ENCODE measurements at places on chromosomes 1 and 21.
A peak's percentile ranks its signal among the peaks of the same experiment; 100 is the strongest.

- DNase-seq = no peak
Observed at GRCh38 chr1:198084241-198084908, 72.4 kb upstream of the NEK7 start.

GRCh38 chr1:151512326-151512725, 1.1 kb downstream of the CGN start:
- no peak for DNase-seq

DNA sequence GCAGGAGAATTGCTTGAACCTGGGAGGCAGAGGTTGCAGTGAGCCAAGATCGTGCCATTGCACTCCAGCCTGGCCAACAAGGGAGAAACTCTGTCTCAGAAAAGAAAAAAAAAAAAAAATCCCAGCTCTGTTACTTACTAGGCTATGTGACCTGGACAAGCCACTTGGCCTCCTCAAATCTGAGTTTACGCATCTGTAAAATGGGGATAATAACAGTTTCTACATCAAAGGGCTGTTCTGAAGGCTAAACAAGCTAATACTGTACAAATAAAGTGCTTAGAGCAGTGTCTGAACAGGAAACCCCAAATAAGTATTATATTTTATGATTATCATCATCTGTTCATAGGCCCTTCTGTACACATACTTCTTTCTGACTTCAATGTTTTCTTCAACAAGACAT, 13.6 kb downstream of the F11R start:
- no peak for DNase-seq

DNA sequence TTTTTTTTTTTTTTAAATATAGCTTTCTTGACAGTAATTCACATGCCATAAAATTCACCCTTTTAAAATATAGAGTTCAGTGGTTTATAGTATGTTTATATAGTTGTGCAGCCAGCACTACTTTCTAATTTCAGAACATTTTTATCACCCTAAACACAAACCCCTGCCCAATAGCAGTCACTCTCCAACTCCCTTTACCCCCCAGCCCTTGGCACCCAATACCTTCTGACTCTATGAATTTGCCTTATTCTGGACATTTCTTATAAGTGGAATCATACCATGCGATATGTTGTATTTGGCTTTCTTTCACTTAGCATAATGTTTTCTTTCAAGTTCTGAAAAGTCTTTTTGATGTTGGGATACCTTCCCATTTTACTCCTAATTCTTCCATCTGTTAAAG, 42.5 kb upstream of the NEXN start:
- no peak for DNase-seq

DNA sequence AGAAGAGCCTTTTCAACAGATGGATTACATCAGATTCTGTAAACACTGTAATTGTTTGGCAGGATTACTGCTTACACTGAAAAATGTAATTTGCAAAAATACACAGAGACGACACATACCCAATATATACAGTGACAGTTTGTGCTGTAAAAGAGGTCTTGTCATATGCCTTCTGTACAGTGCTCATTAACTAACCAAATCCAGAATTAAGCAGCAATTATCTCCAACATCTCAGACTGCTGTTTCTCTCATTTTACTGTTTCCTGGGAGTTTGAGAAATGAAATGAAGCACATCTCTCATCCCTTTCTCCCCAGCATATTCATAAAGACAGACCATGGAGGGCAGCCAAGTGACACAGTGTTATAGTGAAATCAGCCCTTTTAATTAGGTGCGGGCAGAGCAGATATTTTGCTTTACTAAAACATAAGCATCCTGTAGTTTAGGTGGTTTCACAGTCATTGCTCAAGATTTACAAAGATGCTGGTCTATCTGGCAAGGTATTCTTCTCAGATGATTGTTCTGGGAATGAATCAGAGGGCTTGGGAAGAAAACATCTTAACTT, 618.4 kb upstream of the USP24 start:
- no peak for DNase-seq

DNA sequence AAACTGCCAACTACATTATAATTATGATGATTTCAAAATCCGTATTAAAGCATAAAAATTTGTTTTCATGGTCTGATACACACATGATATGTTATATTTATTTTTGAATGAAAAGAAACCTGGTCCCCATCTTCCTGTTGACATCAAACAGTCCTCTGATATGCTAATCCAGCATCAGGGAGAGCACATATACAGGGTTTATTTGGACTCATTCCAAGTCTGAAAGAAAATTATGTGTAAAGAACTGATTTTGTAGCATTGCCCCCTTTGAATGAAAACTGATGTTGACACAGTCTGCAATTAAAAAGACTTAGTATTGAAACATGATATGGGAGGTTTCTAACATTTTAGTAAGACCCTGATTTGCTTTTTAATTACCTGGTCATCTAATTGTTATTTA, 119.4 kb downstream of the NEK7 start:
- no peak for DNase-seq

GRCh38 chr21:42594616-42595282, 58.7 kb upstream of the PDE9A start:
- no peak for DNase-seq

GRCh38 chr1:216812966-216813365, 89.7 kb upstream of the ESRRG start:
- no peak for DNase-seq

GRCh38 chr1:93607814-93608186, 73.8 kb downstream of the BCAR3 start:
- DNase-seq = no peak

DNA sequence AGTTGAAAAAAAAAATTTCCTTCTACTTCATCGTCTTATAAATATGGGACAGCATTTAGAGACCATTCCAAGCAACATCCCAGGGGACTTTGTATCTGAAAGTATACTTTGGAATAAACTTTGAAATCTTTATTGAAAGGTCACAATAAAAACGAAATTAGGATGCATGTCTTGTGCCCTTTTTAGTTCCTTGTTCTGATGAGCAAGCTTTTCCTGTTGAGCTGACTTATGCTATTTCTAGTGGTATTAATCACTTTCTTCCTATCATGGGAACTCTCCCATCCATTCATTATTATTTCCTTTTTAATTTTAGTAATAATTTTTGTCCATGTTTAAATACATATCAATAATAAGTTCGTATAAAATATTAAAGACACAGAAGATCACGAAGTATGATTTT, 4.0 kb upstream of the GBP2 start:
- no peak for DNase-seq

- no peak for DNase-seq
Observed at GRCh38 chr1:36083219-36083618, 675 bp upstream of the TEKT2 start.

DNA sequence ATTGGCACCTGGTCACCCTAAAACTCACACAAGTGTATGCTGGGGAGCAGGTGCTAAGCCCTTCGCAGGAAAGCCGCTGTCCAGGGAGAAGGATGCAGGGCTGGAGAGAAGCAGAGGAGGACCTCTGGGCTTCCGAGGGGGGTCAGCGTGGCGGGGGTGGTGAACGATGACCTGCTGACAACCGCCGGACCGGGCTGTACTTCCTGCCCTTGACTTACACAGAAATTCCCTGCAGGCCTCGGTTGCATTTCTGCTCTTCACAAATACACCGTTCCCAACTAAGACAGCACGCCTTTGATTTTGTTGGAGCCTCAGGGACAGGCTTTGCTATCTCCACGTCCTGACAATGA, 37.6 kb downstream of the SLC2A7 start:
- no peak for DNase-seq

DNA sequence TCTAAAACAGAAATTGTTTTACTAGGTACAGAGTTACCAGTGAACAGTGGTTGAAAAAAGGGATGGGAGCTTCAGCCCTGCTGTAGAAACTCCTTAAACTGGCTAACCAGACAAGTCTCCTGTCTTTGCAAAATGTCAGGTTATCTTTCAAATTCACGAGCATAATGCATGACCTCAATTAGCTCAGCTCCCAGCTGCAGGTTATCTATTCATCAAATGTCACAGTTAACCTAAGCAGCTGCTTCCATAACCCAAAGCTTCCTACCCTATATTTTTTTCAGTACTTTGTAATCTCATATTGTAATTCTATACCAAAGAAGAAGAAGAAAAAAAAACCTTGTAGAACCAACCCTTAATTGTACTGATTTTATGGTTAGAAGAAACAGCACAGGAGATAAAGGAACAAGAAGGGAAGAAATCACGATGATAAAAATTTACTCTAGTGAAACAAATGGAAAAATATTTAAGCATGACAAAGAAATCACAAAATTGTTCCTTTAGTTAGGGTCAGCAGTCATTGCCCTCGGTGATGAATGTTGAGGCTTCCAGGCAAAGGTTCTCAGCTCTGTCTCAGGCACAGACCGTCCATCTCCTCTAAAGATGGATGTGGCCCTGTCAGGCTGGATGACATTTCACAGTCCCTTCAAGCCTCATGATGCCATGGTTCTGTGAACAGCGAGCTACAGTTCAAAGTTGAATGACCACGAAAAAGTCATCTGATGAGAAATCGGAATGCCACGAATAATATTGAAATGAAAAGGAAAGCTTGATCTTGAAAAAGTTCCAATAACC, 95.9 kb downstream of the PLD5 start:
- DNase-seq = no peak

- DNase-seq = no peak
Observed at GRCh38 chr1:198780376-198780775, 141.5 kb downstream of the PTPRC start.

GRCh38 chr1:178050084-178050483, 43.8 kb upstream of the RASAL2 start:
- no peak for DNase-seq

GRCh38 chr1:40395190-40396175, 22.0 kb downstream of the SMAP2 start:
- no peak for DNase-seq

GRCh38 chr1:6738987-6739676, 37.5 kb upstream of the DNAJC11 start:
- DNase-seq = no peak

- DNase-seq = peak; percentile 72
Observed at GRCh38 chr1:116667575-116668105, at the start of gene IGSF3. IGSF3 (minus strand) TSS chr1:116667733; CDS start chr1:116666326, 1,407 bp downstream.

GRCh38 chr1:215002471-215002870, 80.1 kb upstream of the KCNK2 start:
- no peak for DNase-seq

DNA sequence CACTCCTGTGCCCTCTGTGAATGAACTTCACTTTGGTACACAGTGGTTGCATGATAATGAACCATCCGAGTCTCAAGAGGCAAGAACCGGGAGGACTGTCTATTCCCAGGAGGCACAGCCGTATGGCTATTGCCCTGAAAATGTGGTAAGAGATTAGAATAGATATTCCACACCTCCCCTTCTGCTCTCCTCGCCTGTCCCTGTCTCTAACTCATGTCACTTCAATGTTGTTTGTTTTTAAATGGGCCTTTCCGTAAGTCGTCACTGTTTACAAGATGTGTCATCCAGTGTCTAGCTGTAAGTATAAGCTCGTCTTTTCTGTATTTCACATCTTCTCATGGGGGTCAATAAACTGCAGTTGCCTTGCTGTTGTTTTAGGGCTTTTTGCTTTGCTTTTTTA, 122.2 kb downstream of the PATJ start:
- no peak for DNase-seq

DNA sequence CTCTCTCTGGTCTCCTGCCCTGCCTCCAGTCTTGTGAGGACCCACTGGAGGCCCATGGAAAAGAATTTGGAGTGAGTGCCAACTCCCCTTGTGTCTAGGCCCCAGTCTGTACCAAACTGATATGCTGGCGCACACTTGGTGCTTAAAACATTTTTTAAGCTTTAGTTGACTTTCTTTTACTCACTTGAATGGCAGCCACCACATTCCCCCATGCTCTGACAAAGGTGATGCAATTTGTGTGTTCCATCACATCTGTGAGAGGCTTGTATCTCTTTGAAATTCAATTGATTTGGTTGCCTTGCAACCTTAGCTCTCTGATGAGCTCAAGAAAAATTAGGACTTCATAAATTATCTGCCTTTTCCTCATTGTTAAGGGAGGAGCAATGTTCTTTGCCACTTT, 30.5 kb upstream of the WDTC1 start:
- no peak for DNase-seq

- DNase-seq = no peak
Observed at GRCh38 chr21:39714331-39714730, 30.7 kb upstream of the IGSF5 start.

- no peak for DNase-seq
Observed at GRCh38 chr1:148352470-148353053, 130.5 kb downstream of the PPIAL4G start.

DNA sequence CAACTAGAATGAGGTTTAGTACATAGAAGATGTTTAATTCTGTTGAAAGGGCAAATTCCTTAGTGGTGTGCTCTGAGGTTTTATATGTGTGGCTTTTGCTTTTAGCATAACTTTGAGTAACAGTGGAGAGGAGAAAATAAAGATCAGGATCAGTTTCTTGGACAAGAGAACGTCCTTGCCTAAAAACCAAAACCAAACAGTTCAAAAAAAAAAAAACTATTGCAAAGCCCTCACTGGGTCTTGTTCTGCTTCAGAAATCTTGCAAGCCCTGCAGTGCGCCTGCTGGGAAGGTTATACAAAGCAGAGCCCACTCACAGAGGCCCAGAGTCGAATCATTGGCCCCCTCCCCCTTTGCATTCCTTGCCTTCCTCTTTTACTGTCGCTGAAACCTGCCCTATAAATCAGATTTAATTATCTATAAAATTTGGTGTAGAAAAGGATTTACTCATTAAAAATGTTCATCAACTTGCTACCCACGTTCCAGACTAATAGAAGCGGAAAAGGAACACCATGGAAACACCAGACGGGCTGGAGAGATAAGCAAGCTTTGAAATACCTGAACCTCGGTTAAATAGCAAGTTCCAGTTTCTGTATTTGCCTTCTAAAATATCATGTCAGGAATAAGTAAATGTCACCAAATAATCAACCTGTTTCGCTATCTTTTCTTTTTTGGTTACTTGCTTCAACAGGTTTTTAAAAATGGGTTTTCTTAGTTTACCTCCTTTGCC, 201.6 kb upstream of the PTBP2 start:
- peak; percentile 77 for DNase-seq

- DNase-seq = no peak
Observed at GRCh38 chr1:41447995-41448770, 36.3 kb downstream of the EDN2 start.

DNA sequence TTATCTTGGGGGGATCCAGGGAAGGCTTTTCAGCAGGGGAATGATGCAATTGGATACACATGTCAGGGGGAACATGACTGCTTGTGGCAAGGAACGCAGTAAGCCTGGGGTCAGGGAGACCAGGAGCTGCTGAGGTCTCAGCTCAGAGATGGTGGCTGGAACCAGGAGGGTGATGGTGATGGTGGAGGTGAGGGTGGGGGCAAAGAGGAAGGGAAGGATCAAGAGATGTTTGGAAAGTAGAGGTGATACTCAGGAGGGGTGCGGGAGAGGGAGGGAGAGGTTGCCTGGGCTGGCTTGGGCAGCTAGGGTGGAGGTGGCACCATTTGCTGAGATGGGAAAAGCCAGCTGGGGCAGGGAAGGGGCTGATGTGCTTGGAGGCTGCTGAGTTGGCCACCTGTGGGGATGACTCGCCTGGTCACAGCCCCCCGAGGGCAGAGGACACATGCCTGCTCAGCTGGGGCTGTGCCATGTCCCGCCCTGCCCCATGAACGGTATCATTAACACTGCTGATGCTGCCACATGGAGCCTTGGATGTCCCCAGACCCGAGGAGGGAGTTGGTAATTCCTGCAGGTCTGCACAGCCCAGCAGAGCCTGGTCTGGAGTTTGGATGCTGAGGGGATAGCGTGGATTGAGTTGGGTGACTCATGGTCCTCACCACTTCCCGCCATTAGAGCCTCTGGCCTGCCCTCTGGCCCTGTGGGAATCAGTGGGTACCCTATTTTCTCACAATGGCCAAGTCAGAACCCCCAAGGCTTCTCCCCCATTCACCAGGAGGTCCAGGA, 6.3 kb upstream of the PADI1 start:
- peak; percentile 8 for DNase-seq
